DMS79 (cell line): ENCODE measurements at places on chromosomes 11 and 22.

GRCh38 chr11:86523738-86524619 lies 148.4 kb downstream of the ME3 start:
- no peak for DNase-seq

DNA sequence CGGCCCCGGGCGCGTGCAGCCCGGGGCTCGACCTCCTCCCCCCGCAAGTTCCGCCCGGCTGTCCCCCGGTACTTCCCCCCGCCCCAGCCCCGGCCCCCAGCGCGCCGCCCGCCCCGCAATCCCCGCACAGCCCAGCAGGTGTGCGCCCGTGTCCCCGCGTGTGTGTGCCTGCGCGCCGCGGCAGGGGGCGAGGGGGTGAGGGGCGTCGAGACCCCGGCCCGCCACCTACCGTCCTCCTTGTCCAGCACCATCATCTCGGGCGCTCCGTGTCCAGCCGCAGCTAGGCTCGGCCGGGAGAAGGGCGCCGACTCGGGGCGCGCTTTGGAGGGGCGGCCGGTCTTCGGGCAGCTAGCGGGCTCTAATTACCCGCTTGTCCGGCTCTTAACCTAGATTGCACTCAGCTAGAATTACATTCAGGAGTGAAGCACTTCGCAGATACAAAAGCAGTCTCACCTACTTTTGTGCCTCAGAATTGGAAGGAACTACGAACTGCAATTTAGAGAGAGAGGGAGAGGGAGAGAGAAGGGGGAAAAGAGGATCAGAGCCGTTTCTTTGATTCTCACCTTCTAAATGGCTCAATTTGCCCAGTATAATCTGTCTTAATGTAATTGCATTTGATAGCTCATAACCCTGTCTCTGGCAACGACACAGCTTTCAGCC lies 439 bp downstream of the LMO1 start:
- peak; percentile 51 for DNase-seq

GRCh38 chr22:26394777-26395176 lies 34.3 kb upstream of the ASPHD2 start:
- no peak for DNase-seq

- DNase-seq, result no peak
Observed at GRCh38 chr11:11521306-11522002, 100.4 kb downstream of the GALNT18 start.

- DNase-seq, result no peak
Observed at GRCh38 chr11:75202195-75202594, 38.4 kb upstream of the TPBGL start.

- DNase-seq, result no peak
Observed at GRCh38 chr22:19987394-19988306, 29.0 kb downstream of the ARVCF start.

- no peak for DNase-seq
Observed at GRCh38 chr11:2670541-2671100, 29.2 kb downstream of the KCNQ1OT1 start.

- peak; percentile 91 for DNase-seq
Observed at GRCh38 chr11:61971248-61972111, 4.0 kb upstream of the FTH1 start.

DNA sequence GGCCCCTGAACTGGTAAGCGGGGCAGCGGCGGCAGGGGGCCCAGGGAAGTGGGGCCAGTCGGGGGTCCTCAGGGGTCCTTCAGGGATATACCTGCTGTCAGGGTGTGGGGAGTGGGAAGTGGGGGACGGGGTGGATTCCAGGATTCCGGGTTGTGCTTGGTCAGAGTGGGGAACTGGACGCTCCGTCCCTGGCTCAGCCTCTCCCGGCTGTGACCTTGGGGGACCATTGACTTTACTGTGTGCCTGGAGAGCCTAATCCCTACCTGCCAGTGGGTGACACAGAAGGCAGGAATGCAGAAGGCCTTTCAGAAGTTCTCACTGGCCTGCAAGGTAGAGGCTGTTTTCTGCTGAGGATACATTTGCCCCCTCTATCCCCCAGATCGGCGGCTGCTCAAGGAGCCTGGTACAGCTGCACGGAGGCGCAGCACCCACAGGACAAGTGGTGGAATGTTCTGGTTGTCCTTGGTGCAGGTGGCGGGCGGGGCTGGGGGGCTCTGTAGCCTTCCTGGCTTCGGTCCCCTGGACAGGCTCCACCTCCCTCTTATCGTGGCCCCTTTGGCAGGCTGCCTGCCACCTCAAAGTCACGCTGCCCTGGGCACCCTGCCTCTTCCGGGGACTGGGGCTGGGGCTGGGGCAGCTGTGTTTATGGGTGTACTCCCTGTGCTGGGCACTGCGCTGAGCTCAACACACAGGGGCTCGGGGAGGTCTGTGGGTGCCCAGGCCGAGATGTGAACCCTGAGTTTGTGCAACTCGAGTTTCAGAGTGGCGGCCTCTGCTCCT lies 18.4 kb downstream of the KCNQ1 start:
- peak; percentile 10 for DNase-seq

GRCh38 chr11:30595934-30596333 lies 9.8 kb upstream of the MPPED2 start:
- DNase-seq, result no peak

- no peak for DNase-seq
Observed at GRCh38 chr22:49251371-49251770, 576.3 kb downstream of the BRD1 start.

GRCh38 chr11:120137611-120138521 lies at the start of gene TRIM29:
TRIM29 (minus strand) TSS chr11:120138113; CDS start chr11:120138031, 82 bp downstream.
- peak; percentile 7 for DNase-seq

- DNase-seq, result no peak
Observed at GRCh38 chr11:1784761-1785650, 21.3 kb upstream of the CTSD start.

DNA sequence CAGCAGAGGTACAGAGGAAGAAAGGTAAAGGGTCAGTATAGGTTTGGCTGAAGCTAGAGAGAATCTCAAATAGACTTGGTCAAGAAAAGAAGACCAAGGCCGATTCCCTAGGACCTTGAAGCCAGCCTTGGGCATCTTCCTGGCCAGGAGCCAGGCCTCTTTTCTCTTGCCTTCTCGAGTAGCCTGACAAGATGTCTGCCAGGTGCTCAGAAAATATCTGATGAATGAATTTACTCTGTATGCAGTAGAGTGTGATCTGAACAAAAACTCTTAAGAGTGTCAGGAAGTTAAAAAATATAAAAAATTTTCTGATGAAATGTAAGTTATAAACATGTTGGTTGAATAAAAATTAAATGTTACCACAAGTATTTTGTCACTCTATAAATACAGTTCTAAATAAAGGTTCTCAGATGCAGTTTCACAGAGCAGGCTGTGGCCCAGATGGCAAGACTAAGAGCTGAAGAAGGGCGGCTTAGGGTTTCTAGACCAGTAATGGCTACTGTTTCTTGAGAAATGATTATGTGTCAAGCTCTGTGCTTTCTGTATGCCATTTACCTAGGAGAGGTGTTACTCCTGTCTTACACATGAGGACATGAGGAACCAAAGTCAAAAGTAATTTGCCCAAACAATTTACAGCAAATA lies 98.1 kb downstream of the ATXN10 start:
- no peak for DNase-seq

GRCh38 chr11:1708716-1709115 lies 11.7 kb downstream of the KRTAP5-6 start:
- no peak for DNase-seq

DNA sequence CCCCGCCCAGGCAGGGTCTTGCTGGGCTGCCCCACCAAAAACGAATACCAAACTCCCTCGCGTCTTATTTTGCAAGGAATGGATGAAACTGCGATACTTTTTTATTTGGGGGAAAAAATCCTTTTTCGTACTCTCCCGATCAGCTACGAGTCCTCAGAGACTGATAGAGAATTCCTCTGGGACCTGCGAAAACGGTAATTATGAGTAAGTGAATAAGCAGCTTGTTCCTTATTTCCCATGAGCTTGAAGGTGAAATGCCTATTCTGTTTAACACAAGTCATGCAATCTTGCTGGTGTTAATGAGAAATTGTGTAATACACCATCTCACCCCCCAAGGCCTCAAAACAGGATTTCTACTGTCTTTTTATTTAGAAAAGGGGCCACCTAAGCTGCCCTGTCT lies 5.5 kb downstream of the GRK3 start:
- no peak for DNase-seq

- DNase-seq, result no peak
Observed at GRCh38 chr11:59141673-59142460, 789 bp upstream of the FAM111A start.
